Thyroid gland (tissue), 4 donors: ENCODE measurements at places on chromosomes 7 and 10. TPM values are rescaled to one million over a fixed set of nuclear protein-coding genes. Genes with fewer than 3 reads are reported as not detected.

GRCh38 chr7:157670490-157671357 lies 333.9 kb downstream of the DNAJB6 start:
- no peaks in the 10 kb centered on the region for H3K27me3 ChIP-seq
- no peaks in the 10 kb centered on the region for H3K36me3 ChIP-seq
- H3K27ac ChIP-seq, result no peak overlapping the region
- no peak for DNase-seq
- no peak overlapping the region for H3K4me3 ChIP-seq
- H3K4me1 ChIP-seq, result no peaks in the 10 kb centered on the region

DNA sequence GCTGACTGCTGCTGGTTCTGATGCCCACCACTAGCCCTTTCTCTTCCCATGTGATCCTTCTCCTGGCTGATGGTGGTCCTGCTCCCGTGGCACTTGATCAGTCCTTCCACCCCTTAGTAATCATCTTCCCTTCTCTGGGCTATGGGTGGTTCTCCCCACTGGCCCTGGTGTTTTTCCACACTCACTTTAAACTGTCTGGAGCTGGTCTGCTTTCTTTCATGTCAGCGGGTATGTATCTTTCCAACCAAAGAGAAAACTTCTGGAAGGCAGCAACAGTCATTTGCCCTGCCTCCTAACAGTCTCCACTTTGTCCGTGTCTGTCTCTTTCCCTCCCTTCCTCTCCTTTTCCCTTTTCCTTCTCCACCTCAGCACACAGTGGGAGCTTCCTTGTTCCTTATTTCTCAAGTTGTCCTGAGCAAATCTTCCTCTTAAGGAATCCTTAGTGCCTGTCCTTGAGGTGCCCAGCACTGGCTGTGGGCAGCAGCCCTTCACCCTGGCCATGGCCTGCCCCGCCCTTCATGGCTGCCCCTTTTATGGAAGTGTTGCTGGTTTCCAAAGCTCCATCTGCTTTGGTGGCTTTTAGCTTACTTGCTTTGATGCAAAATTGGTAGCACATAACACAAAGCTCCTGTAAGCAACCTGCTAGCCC lies 189.0 kb downstream of the TCF7L2 start:
- H3K27me3 ChIP-seq, result no peaks in the 10 kb centered on the region
- no peak overlapping the region for H3K4me3 ChIP-seq
- no peaks in the 10 kb centered on the region for H3K36me3 ChIP-seq
- DNase-seq, result no peak
- H3K27ac ChIP-seq, result no peak overlapping the region

TAF3 gene
- total RNA-seq, result 7.2 TPM

- H3K36me3 ChIP-seq, result no peaks in the 10 kb centered on the region
- H3K4me3 ChIP-seq, result no peak overlapping the region
- no peaks in the 10 kb centered on the region for H3K4me1 ChIP-seq
- DNase-seq, result no peak
- H3K27ac ChIP-seq, result no peak overlapping the region
Observed at GRCh38 chr10:11863353-11864109, 40.4 kb downstream of the PROSER2 start.

DNA sequence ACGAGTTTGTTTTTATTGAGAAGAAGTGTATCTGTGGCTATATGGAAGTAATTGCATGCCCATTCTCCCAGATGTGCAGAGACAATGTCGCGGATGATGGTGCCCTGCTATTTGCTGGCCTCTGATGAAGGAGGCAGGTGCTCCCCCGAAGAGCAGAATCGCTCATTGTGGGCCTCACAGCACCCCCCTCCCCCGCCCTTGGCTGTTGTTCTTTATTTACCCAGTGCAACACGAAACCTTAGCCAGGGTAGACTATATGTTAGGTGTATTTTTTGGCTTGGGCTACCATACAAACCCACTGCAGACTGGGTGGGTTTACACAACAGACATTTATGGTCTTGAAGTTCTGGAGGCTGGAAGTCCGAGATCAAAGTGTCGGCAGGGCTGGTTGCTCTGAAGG lies 3.4 kb upstream of the ADCY1 start:
- no peak for DNase-seq
- H3K4me1 ChIP-seq, result peaks cover 8% of the 10 kb centered on the region
- H3K36me3 ChIP-seq, result no peaks in the 10 kb centered on the region
- H3K4me3 ChIP-seq, result no peak overlapping the region
- H3K27me3 ChIP-seq, result no peaks in the 10 kb centered on the region

DNA sequence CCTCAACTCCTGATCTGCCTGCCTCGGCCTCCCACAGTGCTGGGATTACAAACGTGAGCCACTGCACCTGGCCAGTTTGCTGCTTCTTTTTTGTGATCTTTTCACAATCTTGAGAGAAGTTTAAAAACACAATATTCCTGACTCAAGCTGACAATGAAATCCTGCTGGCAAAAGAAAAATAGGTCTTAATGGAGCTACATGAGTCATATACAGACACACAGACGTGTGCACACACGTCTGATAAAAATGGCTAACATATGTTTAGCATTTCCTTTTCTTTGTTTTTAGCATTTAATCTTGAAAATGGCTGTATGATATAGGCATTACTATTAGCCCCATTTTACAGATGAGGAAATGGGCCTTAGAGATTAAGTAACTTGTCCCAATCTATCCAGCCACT lies 29.4 kb upstream of the RAB18 start:
- no peak overlapping the region for H3K4me3 ChIP-seq
- H3K27ac ChIP-seq, result no peak overlapping the region

DNA sequence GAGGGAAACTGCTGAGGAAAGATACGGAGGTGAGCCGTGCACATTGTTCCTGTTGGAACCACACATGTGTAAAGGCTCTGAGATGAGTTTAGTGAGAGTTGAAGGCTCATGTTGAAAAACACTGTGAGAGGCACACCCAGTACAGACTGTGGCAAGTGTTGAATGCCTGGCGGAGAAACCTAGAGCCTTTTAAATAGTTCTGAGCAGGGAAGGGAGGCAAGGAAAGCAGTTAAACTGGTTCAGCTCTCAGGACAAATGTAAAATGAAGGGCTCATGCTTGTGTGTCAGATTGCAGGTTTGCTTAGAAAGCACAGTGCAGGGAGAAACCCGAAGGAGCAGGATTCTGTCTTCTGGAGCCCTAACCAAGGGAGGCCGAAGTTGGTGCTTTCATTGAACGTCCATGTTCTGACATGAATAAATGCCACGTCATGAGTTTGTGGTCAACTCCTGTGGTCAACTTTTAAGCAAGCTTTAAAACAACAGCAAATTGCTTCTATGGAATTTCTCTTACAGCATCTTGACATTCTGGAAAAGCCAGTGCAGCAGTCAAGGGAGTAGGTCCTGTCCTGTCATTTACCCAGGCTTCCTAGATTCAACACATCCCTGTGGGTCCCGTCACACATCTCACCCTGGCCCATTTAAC lies 650.9 kb upstream of the GALNT17 start:
- H3K4me3 ChIP-seq, result no peak overlapping the region
- no peak overlapping the region for H3K27ac ChIP-seq
- no peaks in the 10 kb centered on the region for H3K4me1 ChIP-seq
- H3K36me3 ChIP-seq, result no peaks in the 10 kb centered on the region
- DNase-seq, result peak; percentile 39
- no peaks in the 10 kb centered on the region for H3K27me3 ChIP-seq

DNA sequence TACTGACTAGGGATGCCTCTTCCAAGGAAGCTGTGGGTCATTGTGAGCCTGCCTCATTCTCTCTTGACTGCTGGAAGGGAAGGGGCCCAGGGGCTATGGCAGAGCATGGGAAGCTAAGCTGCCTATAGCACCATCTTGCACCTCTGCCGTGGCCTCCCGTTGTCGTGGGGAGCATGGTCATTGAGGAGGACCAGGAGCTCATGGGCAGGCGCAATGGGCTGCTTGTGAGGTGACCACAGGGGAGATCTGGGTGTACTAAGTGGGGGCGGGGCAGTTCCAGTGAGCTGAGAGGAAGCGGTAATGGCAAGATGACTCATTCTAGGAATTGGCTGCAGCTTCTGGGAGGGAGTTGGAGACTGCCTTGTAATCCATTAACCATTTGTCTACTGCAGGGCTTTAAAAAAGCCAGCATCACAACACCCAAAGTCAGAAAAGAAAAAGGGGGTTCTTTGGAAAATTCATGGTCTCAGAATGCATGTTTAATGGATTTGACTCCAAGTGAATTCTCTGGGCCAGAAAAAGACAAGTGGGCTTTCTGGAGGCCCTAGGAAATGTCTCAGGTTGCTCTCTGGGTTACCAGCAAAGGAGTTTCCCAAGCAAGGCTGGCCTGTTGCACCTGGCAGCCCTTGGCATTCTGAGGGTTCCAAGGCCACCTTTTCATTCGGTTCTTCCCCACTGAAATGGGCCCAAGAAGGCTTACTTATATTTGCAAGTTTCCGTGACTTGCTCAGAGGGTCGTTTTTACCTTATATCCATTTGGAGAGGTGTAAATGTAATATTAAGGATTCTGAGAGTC lies 3.6 kb downstream of the DUSP5 start:
- H3K27ac ChIP-seq, result peak overlapping the region; percentile 62
- H3K27me3 ChIP-seq, result no peaks in the 10 kb centered on the region
- H3K4me3 ChIP-seq, result no peak overlapping the region
- peaks cover 66% of the 10 kb centered on the region for H3K4me1 ChIP-seq
- no peaks in the 10 kb centered on the region for H3K36me3 ChIP-seq

- no peaks in the 10 kb centered on the region for H3K36me3 ChIP-seq
- no peaks in the 10 kb centered on the region for H3K27me3 ChIP-seq
- no peaks in the 10 kb centered on the region for H3K4me1 ChIP-seq
- H3K27ac ChIP-seq, result no peak overlapping the region
Observed at GRCh38 chr10:121942749-121943416, 15.1 kb upstream of the ATE1 start.

DNA sequence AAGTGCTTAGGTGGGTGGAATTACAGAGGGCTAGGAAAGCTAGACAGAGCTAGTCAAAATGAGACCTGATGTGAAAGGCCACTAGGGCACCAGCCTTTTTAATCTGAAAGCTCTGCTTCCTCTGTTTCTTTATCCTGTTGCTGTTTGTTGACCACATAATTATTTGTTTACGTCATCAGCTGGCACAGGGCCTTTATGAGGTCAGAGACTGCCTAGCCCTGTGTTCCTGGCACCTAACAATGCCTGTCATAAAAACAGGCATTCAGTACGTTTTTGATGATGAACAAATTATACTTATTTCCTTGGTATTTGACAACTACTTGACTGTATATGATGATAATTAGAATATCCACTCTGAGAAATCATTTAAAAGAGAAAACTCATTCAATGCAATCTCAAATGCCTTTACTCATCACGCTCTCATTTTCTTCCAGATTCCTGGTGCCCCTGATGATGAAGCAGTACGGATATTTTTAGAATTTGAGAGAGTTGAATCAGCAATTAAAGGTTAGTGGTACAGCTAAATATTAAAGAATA lies 26.0 kb downstream of the RBM17 start:
- no peaks in the 10 kb centered on the region for H3K27me3 ChIP-seq
- H3K27ac ChIP-seq, result no peak overlapping the region
- no peaks in the 10 kb centered on the region for H3K4me1 ChIP-seq
- H3K4me3 ChIP-seq, result no peak overlapping the region
- DNase-seq, result no peak
- H3K36me3 ChIP-seq, result peaks cover 55% of the 10 kb centered on the region

DNA sequence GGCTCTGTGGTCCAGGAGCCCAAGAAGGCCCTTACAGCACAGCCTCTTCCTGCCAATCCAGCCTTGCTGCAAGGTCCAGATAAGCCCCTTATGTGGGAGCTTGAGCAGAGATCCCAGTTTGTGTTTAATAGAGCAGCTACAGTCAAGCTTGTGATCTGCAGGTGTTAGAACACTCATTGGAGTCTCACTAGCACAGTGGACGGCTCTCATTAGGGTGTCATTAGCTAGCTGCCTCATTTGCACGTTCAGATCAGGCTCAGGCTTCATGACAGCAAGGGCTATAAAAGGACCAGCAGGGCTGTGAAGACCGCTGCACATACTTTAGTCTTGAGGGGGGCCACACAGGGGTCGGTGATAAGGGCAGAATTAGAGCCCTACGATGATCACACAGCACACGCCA lies 443.2 kb downstream of the RPS24 start:
- no peaks in the 10 kb centered on the region for H3K36me3 ChIP-seq
- no peaks in the 10 kb centered on the region for H3K27me3 ChIP-seq
- peaks cover 8% of the 10 kb centered on the region for H3K4me1 ChIP-seq

CCSER2 gene
- 50.1 TPM for total RNA-seq

GRCh38 chr7:99677648-99678045 lies 2.1 kb downstream of the CYP3A5 start:
- no peaks in the 10 kb centered on the region for H3K4me1 ChIP-seq
- H3K36me3 ChIP-seq, result no peaks in the 10 kb centered on the region
- no peak overlapping the region for H3K4me3 ChIP-seq
- DNase-seq, result no peak

DNA sequence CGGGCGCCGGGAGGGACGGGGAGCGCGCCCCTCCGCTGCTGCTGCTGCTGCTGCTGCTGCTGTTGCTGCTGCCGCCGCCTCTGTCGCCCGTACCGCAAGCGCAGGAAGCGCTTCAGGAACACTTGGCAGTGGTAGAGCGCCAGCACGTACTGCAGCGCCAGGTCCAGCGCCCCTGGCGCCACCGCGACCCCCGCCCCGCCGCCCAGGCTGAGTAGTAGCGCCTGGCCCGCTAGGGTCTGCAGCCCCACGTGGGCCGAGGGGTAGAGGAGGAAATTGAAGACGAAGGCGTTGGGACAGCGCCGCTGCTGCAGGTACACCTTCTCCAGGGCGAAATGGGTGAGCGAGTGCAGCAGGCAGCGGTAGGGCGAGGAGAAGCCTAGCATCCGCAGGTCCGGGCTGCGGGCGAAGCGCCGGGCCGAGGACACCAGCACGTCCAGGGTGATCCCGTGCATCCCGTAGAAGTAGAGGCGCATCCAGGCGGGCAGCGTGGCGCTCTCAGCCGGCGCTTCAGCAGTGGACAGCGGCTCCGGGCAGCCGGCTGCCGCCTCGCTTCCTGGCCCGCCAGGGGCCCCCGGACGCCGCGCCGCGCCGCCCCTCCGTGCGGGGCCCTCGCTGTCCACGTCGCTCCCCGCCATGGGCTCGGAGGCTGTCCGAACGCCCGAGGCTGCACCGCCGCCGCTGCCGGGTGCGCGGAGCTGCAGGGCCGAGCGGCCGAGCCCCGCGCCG lies at the start of gene TMEM229A:
TSS of gene TMEM229A (minus strand) at position 699 of the 726 bp plus-strand sequence. CDS start at position 635, 64 bp downstream.
- peaks cover 13% of the 10 kb centered on the region for H3K4me1 ChIP-seq
- no peak within 1 kb of the TSS for H3K27ac ChIP-seq
- no peaks in the 10 kb centered on the region for H3K27me3 ChIP-seq

LBX1 gene
- not detected for total RNA-seq

- no peaks in the 10 kb centered on the region for H3K36me3 ChIP-seq
- peak overlapping the region; percentile 18 for H3K4me3 ChIP-seq
- H3K27ac ChIP-seq, result peak overlapping the region; percentile 68
- no peak for DNase-seq
- peaks cover 11% of the 10 kb centered on the region for H3K4me1 ChIP-seq
- H3K27me3 ChIP-seq, result no peaks in the 10 kb centered on the region
Observed at GRCh38 chr7:150686030-150686631, 625 bp downstream of the GIMAP2 start.

GRCh38 chr7:5692112-5692844 lies 89.2 kb downstream of the RNF216 start:
- peak overlapping the region; percentile 93 for H3K27ac ChIP-seq
- no peaks in the 10 kb centered on the region for H3K27me3 ChIP-seq
- peak; percentile 50 for DNase-seq
- no peaks in the 10 kb centered on the region for H3K36me3 ChIP-seq
- H3K4me1 ChIP-seq, result peaks cover 71% of the 10 kb centered on the region

GRCh38 chr10:72265508-72265907 lies 8.2 kb upstream of the DDIT4 start:
- no peak overlapping the region for H3K4me3 ChIP-seq
- no peak for DNase-seq
- peaks cover 18% of the 10 kb centered on the region for H3K4me1 ChIP-seq

GRCh38 chr10:33187427-33187999 lies 147.0 kb downstream of the NRP1 start:
- no peak overlapping the region for H3K4me3 ChIP-seq
- no peak overlapping the region for H3K27ac ChIP-seq
- H3K36me3 ChIP-seq, result no peaks in the 10 kb centered on the region
- no peaks in the 10 kb centered on the region for H3K4me1 ChIP-seq
- DNase-seq, result no peak
